ENCODE measurements at places on chromosomes 16 and 17.

DNA sequence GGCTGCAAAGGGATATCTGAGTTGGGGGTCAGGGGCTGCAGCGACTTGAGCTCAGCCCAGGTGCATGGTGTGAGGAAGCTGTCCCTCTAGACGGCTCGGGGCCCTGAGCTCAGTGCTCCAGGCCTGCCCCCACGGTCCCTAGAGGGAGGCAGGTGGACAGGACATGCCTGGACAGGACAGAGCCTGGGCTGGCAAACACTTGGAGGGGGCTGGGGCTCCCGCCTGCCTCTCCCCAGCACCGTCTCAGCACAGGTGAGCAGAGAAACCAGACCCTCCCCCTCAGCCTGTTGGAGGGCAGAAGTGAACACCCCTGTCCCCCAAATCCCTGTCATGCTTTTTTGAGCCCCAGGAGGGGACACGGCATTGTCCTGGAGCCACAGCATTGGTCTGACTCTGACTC lies 11.4 kb upstream of the SLC38A10 start:
- DNase-seq, result no peak

GRCh38 chr17:37025847-37026530 lies 77.2 kb downstream of the AATF start:
- DNase-seq, result no peak

GRCh38 chr17:56699186-56699894 lies 105.8 kb downstream of the NOG start:
- no peak for DNase-seq

DNA sequence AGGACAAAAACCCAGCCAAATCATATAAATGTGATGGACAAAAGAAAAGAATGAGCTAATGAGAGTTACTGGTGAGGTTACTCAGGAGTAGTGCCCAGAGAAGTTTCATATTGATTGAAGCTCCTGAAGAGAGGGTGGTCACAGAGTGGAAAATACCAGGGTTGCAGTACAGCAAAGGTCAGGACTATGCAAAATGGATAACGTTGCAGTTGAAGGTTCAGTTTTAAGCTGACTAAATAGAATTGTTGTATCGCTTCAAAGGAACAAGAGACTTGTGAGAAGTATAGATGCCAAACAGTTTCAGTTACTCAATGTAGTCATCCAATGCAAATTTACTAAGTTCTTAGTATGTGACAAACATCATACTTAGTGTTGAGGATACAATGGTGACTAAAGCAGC lies 47.1 kb downstream of the ABCA8 start:
- no peak for DNase-seq

All from B cell (primary cell).